ENCODE measurements at places on chromosomes 12 and 14.

DNA sequence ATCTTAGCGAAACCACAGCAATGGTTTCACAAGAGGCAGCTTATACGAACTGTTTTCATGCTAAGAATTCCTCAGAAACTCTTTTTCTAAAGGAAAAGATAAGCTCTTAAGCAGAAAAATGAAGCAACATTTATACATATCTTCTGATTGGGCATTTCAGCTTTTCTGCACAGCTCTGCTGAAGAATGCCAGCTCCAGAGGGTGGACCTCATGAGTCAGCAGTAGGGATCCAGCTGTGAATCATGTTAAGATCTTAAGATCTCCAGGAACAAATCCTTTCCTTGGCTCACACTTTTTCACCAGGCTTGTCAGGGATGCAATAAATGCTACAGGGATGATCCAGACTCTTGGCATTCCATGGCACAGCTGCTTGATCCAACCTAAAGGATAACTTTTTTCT lies 477.1 kb upstream of the CCDC196 start:
- DNase-seq, result no peak

GRCh38 chr14:60707858-60708257 lies 16.3 kb downstream of the SIX4 start:
- no peak for DNase-seq

DNA sequence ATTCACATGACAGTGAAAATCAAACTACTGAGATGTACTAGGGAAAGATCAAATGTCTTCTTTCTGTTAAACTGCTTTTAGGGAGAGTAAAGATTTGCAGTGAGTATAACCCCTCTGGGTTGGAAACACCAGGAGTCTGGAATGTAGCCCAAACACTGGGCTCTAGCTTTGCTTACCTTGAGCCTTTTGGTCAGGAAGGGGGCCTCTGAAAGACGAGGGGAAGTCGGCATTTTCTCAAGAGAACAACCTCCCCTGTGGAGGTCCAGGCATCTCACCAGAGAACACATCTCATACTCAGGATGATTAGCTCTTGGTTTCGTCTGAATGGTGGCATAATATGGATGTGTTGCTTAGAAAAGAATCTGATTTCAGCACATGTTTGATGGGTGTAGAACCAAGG lies 169.0 kb downstream of the ZFP36L1 start:
- DNase-seq, result no peak

GRCh38 chr14:47961634-47962033 lies 286.2 kb upstream of the MDGA2 start:
- DNase-seq, result no peak

DNA sequence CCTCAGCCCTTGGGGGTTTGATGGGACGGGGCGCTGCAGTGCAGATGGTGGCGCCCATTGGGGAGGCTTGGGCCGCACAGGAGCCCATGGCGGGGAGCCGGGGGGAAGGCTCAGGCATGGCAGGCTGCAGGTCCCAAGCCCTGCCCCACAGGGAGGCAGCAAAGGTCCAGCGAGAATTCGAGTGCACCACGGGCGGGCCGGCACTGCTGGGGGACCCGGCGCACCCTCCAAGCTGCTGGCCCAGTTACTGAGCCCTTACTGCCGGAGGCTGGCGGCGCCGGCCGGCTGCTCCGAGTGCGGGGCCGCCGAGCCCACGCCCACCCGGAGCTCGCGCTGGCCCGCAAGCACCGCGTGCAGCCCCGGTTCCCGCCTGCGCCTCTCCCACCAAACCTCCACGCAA lies 34.1 kb upstream of the NUBPL start:
- no peak for DNase-seq

Data from Calu3 (cell line).